Left forelimb (tissue), 1 donor: ENCODE measurements at places on chromosomes 6 and 20.

DNA sequence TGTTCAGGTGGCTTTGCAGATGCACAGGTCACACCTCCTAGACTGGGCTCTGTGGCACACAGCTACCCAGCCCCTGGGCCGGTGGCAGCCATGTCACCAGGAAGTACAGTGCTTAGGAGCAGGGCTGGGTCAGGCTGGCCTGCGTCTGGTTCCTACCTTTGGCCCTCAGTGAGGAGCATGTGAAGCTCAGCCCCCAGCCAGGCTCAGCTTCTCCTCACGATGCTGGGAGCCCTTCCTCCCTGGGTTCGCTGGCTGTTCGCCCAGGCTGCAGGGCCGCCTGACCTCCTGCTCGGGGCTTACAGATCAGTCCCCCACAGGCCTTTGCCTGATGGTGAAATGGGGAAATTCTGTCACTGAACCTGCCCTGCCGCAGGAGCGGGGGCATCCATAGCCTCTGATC, 23.1 kb downstream of the SPATA2 start:
- DNase-seq: no peak

DNA sequence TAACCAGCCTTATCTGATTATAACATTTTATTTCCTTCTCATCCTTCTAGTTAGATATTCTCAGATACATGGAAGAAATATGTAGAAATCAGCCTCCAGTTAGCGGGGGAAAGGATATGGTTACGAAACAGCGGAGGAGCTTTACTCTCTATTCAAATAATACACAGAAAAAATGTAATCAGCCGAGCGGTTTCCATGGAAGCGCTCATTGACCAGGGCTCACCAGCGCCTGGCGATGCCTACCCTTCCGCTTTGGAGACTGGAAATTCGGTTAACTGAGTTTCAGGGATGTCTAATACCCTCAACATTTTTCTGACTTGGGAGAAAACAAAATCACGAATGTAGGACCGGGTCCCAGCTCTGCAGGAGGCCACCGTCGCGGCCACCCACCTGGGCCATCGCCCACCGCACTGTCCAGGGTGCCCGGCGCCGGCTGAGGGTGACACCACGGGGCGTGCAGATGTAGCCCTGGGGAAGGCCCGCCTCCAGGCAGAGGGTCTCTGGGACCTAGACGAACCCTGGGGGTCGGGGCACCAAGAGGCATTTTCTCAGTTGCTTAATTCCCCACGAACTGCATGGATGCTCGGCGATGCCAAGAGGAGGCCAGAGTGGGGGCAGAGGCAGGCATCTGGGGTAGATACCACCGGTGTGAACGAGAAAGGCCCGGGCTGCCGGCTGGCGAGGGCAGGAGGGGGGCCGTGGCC, 1.7 kb downstream of the PRR18 start:
- DNase-seq: no peak

GRCh38 chr20:2700913-2701620, 8.5 kb downstream of the EBF4 start:
- DNase-seq: peak; percentile 31

- DNase-seq: no peak
Observed at GRCh38 chr6:12260458-12261093, 29.6 kb upstream of the EDN1 start.

DNA sequence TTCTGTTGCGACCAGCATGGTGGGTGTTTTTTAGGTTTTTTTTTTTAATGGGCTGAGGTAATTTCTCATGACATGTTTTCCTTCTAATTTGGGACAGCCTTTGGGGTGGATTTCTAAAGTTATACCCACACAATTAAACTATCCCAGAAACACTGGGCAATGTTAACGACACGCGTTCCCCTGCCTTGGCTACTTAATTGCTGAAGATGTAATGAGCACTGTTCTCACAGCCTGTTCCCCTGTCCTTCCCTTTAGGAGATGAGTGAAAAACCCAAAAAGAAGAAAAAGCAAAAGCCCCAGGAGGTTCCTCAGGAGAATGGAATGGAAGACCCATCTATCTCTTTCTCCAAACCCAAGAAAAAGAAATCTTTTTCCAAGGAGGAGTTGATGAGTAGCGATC, 5.2 kb downstream of the NOP56 start:
- no peak for DNase-seq

DNA sequence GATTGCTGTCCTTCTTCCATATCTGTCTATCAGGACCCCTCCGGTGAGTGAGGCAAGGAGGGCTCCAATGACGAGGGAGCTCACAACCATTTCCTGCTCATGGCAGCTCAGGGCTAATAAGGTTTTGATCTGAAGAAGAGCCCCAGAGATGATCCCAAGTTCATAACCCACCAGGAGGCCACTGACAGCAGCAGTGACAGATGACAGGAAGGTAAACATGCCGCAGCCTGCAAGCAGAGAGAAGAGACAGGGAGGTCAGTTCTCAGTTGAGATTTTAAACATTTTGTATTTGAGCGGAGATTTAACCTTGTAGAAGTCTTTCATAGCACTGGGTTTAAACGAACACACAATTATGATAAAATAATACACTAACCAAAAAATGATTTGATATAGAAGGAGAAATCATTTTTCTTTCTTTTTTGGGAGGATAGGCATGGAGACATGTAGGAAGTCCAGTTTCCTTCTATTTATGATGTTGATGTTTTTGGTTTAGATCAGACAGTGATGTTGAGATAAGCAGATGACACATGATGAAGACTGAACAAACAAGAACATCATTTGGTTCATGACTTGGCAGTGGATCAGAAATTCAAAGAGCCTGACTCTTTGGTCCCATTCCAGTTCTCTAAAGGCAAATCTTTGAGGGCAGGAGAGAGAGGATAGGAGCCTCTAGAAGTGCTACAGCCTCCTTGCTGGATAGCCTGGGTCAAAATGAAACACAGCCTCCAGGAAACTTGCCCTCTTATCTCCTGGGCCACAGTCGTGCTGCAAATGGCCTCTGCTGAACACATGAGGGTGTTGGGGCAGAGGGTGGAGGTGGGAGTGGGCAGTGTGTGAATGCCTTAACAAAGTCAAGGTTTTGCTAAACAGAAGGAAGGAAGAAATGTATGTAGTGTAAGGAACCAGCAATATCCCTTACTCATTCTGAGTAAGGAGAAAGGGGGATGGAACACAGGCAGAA, 22.6 kb downstream of the SLC2A12 start:
- DNase-seq: no peak

- DNase-seq: no peak
Observed at GRCh38 chr6:48553467-48554189, 442.6 kb upstream of the PTCHD4 start.

- DNase-seq: no peak
Observed at GRCh38 chr6:155062866-155063341, 67.8 kb downstream of the TIAM2 start.

DNA sequence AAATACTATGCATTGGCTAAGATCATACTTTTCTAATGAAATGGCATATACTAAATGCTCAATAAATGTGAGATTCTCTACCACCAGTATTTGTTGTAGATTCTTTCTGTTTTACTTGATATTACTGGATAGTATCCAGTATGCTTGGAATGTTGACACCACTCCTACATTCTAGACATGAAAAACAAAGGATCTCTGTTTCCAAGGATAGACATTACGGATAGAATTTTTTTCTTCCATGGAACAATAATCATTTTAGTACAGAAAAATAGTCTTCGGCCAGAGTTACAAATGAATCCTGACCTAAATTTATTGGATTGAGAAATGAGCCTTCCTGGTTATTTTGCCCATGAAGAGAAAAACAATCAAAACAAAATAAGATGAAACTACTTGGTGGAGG, 258.2 kb upstream of the NT5E start:
- no peak for DNase-seq

DNA sequence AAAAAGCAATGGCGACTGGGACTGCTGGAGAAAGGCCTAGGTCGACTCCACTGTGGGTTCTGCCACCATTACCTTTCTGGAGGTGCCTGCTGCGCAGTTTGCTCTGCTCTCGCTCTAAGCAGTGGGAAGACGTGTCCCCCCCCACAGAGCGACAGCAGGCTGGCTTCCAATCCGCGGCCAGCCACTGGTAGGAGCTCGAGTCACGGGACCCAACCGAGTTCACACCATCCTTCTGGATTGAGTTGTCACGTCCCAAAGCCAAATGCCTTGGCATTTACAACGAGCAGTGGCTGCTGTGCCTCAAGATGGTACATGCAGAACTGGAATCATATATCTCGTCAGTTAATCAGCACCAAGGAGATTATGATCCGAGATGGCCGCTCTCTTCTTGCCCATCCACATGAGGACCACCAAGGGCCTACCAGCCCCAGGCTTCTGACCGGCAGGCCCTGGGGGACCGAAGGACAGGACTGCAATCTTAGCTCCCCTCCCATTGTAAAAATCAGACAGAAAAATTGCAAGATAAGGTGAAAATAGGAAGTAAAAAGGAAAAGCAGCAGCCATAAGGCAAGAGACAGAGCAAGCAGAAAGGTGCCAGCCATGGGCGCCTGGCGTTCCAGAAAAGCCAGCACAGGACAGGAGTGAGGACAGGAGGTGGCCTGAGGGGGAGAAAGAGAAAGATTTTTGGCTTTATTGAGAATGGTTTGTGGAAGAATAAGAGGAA, 74.4 kb downstream of the TRAM2 start:
- no peak for DNase-seq

- DNase-seq: no peak
Observed at GRCh38 chr6:102813489-102814275, 1420.2 kb downstream of the GRIK2 start.

GRCh38 chr6:8013763-8014162, 50.4 kb downstream of the BLOC1S5 start:
- DNase-seq: no peak

DNA sequence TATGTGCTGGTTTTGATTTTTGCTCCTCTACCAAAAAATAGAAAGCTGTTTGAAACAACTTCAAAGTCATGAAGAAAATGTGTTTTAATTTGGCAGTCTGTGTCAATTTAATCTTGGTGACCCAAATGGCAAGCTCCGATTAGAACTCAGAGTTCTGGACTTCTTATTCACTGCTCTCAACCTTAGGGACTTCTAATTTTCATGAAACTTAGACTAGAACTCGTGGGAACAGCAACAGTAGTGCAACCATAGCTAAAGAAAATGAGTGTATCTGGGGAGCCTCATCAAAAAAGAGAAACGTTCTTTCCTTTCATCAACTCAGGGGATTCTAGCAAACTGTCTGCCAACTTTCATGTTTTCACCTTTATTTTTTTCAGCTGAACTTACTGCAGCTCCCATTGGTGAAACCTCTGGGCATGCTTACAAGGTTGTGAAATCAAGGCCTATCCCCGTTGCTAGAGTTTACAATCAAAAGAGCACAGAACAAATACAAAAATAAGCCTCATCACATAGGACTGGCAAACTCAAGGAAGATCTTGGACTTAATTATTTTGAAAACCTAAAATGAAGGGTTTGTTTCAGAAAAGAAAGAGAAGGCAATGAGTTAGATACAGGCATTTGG, 114.0 kb upstream of the HSF2 start:
- DNase-seq: no peak

GRCh38 chr6:73233048-73233447, 7.8 kb upstream of the KHDC1L start:
- no peak for DNase-seq

DNA sequence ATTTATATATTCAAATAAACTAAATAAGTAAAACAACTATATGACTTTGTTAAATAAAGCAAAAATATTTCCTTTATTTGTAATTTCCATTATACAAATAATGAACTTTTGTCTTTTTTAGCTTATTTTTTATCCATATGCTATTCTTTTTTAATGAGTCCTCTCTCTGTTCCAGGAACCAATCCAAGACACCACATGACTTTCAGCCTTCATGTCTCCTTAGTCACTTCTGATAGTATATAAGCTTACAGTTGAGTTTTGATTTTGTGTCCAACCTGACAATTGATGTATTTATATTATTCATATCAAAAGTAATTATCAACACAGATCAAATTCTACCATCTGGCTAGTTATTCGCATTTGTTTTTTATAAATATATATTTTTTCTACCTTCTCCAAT, 582.3 kb upstream of the GJE1 start:
- DNase-seq: no peak

- no peak for DNase-seq
Observed at GRCh38 chr6:10271982-10272381, 142.9 kb downstream of the TFAP2A start.

- DNase-seq: no peak
Observed at GRCh38 chr20:60822699-60823607, 429.1 kb upstream of the CDH4 start.

DNA sequence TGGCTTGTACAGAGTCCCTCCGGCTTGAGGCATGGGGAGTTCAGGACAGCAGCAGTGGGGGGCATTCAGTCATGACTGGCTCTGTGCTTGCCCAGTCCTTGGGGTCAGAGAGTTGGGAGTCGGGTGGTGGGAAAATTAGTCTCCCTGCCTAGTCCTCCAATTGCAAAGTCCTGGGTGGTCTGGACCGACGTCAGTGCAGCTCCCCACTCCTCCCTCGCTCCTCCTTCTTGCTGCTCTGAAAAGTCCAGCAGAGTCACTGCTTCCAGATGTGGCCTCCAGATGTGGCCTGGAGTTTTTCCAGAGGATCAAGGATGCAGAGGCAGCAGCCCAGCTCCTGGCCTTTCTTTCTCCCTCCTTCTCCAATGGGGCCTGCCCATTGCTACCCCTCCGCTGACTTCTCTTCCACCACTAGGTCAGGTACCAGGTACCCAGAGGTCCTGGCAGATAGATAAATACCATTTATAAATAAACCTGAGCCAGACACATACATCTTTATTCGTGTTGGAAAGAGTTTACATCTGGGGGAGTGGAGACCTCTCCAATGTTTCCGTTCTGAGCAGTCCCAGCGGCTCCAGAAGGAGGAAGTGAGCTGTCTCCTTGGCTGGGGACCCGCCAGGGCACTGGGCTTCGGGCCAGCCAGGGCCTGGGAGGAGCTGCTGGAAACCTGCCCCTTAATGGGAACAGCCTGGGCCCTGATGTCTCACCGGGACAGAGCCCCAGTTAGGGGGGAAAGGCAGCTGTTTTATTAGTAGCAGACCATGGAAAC, 49.0 kb upstream of the RNF24 start:
- peak; percentile 98 for DNase-seq

- no peak for DNase-seq
Observed at GRCh38 chr6:105317607-105318533, 85.0 kb downstream of the PREP start.

DNA sequence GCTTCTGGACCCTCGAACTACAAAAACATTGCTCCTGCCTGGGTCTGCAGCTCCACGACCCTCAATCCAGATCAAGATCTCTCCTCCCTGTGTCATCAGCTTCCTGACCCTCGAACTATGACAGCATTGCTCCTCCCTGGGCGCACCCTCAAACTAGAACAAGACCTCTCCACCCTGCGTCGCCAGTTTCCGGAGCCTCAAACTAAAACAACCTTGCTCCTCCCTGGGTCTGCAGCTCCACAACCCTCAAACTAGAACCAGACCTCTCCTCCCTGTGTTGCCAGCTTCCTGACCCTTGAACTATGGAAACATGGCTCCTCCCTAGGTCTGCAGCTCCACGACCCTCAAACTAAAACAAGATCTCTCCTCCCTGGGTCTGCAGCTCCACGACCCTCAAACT, 339.7 kb upstream of the SULF2 start:
- DNase-seq: no peak

DNA sequence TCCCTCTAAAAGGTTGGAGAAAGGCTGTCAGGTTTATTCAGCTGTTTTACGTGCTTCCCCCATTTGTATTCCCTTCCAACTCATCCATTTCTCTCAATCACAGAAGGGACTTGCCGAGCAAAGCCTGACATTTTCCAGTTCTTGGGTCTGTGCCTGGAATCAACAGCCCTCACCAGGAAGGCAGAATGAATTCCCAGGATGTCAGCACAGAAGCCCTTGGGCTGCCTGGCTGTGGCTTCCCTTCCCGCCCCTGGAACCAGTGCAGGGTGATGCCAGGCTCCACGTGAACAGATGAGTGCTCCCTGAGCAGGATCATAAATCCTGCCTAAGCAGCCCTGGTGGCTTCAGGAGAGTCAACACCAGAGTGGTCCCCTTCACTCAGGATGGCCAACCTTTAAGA, 86.1 kb upstream of the CD83 start:
- no peak for DNase-seq
